ENCODE measurements at places on chromosomes 13 and 19.

DNA sequence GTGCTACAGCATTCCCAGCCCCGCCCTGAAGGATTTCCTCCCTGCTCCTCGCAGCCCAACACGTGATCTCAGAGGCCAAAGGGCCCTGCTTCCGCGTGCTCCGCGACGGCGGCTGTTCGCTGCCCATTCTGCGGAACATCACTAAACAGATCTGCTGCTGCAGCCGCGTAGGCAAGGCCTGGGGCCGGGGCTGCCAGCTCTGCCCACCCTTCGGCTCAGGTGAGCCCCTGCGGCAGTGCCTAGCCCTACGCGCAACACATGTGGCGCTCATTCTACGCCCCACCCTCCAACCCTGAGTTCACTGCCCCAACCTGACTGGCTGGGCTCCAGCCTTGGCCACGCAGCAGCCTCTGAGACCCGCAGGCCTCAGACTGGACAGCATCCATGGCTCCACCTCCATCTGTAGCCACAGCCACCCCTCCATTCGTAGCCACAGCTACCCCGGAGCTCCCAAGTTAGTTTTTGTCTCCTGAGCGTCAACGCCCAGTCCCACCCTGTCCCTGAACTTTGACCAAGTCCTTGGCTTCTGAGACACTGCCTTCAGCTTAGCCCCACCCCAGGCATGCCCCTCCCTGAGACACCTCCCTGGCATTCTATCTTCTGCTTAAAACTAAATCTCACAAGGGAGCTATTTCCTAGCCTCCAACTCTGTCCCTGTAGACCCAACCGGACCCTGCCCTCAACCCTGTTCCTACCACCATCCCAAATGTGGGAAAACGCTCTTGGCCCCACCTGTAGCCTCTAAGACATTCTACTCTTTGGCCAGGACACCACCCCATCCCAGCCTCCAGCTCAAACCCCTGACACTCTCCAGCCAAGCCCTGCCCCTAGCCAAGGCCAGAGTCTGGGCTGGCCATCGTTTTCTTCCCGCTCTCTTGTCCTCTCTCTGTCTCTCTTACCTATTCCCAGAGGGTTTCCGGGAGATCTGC, 6.4 kb downstream of the LTBP4 start:
- DNase-seq, result no peak

DNA sequence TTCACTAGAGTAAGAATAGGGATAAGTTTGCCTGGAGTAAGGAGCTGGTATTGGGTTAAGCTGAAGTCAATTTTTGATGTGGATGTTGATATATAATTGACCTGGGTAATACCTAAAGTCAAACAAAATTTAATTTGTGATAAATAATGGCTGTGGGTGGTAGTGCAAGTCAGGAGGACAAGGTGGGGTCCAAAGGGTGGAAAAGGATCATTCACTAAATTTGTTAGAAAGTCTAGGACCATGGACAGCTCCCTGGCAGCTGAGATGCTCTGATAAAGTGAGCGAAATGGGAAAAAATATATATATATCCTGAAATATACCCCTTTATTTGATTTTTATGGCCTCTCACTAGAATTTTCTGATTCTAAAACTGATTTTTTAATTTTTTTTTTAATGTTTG, 463.5 kb downstream of the GPC6 start:
- peak; percentile 52 for DNase-seq

DNA sequence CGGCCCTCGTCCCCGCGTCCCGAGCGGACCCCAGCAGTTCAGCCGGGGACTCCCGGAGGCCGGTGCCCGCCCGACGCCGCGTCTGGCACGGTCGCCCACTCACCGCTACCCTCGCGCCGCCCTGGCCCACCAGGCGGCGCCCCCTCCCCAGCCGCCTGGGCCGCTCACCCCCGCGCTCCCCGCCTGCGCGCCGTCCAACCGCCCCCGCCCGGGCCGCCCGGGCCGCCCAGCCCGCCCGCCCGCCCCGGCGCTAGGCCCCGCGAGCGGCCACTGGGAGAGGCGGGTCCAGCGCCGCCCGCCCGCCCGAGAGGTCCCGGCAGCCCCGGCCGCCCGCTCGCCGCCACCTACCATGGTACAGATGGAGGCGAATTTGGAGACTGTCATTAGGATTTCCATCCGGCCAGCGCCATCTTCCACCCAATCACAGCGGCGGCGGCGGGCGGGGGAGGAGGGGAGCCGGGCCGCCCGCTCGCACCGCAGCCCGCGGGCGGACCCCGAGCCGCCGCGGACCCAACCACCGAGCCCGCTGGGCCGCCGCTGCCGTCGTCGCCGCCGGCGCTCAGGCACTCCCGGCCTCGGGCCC, at the start of gene USP12:
USP12 (minus strand) TSS at position 568 of the 583 bp plus-strand sequence; CDS start at position 396, 172 bp downstream.
- DNase-seq, result peak; percentile 81

GRCh38 chr13:24458736-24459135, 53.8 kb downstream of the PARP4 start:
- no peak for DNase-seq

- DNase-seq, result no peak
Measured at GRCh38 chr19:54434873-54435214, 14.2 kb upstream of the LENG8 start.

DNA sequence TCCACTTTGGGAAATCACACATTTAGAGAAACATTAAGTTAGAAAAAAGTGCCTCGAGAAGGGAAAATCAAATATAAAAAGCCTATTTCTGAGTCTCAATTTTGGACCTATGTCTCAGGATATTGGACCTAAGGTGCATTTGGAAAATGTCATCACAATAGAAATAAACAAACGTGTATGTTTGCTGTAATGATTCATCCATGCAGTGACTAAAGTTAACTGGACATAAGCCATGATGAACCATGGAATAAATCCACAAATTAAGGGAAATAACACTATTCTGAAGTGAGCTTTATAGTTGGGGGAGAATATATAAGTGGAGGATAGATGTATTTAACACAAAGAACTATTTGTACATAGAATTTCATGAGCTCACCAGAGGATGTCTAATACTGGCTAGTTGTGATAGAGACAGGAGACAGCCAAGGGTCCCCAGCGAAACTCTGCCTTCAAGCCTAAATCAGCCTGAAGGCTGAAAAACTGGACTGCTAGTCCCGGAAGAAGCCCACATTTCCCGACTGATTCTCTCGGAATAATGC, 963.3 kb upstream of the SPRY2 start:
- DNase-seq, result no peak

GRCh38 chr19:484494-484893, 11.8 kb upstream of the MADCAM1 start:
- DNase-seq, result no peak

Data from hepatocyte (in vitro differentiated cells).